Activated CD4-positive, alpha-beta T cell treated with anti-CD3 and anti-CD28 coated beads, Interleukin-2, amount 50 U/mL, for 4 hours (primary cell): ENCODE measurements at places on chromosomes 6 and 20.

DNA sequence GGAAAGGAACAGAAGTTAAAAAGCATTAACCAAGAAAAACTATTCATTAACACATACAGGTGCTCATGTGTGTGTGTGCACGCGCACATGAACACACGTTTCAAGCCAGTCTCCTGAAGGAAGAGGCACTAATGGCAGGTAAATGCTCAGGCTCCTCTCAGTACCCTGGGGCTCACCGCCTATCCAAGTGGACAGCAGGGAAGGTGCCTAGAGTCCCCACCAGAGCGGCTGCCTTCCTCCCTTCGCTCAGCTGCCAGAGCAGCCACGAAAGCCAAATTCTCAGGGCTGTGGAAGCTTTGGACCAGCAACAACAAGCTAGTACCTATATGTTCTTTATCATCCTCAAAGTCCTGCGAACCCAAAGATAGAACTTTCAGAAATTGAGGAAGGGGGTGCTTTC lies 42.6 kb downstream of the PLCG1 start:
- DNase-seq = no peak

DNA sequence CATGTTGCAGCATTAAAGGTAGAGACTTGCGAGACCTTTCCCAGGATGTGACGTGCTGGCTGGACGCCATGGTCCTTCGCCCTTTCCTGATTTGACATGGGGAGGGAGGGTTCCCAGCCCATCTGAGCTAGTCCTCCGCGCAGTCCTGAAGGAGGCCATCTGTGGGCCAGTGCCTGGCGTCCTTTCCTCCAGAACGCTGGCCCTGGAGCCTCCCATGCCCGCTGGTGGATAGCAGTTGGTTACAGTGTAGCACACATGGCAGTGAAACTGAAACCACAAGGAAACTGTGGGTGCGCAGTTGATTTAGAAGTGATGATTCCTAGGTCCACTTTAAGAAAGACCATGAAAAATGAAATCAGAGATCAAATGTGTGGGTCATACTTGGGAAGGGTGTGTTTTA lies 193.7 kb downstream of the CDH4 start:
- DNase-seq = no peak

- DNase-seq = no peak
Measured at GRCh38 chr6:161748535-161749416, 474.9 kb upstream of the AGPAT4 start.

DNA sequence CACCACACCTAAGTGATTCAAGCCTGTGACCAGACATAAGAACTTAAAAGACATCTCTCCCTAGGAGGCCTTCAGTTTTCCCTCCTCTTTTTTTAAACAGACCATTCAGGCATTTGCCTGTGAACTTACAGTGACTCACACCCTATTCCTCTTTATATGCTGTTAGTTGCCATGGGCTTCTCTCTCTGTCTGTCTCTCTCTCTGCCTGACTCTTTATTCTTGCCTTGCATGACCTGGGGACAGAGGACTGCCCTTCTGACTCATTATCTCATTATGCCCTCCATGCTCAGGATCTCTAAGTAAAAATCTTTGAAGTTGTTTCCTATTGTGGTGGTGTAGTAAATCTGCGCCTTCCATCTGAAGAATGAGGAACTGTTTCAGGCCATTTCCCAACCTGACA lies 442.2 kb upstream of the MAN1A1 start:
- DNase-seq = no peak

DNA sequence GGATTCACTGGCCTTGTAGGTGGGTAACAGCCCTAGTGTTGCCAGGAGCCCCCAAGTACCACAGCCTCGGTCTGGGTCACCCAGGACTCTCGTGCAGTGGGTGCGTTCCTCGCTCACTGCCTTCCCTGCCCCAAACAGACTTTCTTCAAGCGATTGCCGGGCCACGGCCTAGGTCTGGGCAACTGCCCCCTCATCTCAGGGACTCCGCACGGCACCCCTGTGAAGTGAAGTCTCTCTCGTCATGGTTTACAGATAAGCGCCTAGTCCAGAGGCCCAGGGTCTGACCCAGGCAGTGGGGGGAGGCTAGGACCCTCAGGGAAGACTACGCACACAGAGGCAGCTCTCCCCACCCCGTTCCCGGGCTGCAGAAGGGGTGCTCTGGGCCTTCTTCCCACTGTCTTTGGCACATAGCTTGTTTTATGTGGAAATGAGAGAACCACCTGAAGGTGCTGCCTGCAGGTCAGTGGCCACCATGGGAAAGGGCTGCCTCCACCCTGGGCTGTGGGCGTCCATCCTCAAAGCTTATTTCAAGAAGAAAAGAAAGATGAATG lies 220.8 kb downstream of the ERMARD start:
- no peak for DNase-seq

GRCh38 chr20:11838076-11838636 lies 79.5 kb upstream of the BTBD3 start:
- DNase-seq = no peak
